ENCODE measurements at places on chromosomes 5 and 9.

DNA sequence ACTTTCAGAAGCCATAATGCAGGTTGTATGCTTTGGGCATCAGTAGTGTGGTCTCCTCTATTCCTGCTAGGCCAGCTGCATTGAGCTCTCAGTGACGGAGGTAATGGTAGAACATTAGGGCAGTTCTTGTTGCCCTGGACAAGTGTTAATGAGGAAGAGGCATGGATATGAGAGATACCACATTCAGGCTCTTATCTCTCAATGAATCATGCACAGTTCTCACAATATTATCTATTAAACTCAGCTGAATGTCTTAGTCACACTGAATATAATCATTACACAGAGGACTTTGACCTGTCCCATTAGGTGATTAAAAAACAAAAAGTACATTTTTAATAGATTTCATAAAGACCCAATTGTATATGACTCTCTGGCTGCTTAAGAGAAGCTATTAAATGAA, 76.6 kb upstream of the SSBP2 start:
- DNase-seq, result no peak

DNA sequence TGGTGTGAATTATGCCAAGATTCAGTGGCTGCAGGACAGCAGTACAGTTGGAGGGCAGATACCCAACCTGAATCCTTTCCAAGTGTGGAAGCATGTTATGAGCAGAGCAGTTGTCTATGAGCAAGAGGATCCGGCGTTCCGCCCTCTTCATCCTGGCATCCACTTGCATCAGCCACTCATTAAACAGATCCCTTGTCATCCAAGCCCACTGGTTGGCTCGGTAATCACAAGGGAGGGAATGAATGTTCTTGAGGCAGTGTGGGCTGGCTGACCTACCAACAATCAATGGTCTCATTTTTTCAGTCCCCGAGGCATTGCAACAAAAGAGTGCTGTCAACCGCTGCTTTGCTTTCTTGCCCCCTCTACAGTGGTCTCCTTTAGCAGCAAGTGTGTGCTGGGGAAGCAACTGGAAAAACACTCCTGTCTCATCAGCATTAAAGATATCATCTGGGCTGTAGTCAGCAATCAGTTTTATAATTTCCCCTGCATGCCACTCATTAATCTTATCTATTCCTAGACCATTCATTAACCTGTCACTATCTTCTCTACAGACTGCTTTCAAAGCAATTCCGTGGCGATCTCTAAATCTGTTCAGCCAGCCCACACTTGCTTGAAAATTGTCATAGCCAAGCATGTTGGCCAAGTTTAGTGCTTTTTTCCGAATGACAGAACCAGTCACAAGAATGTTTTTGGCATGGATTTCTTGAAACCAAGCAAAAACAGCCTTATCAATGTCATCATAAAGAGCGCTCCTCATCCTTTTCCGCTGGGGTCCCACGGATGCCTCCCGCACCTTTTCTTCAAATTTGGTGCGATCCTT, 4.9 kb downstream of the TIGD6 start:
- no peak for DNase-seq

GRCh38 chr9:125896404-125896803, 149.2 kb downstream of the PBX3 start:
- no peak for DNase-seq

DNA sequence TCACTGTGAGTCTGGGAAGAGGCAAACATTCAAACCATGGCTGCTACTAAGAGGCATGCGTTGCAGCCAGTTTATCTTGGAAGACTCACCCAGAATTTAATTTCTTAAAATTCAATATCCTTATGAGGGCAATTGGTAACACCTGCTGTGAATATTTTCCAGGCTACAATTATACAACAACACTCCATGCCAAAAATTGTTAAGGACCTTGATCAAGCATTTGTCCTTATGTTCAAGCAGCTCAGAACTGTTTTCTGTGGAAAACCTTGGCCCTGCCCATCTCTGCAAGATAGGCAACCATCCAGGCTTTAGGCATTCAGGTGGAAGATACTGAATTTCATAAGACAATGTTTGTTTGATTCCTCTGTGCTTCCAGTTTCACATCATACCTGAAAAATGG, 327.8 kb downstream of the FBXL7 start:
- DNase-seq, result no peak

DNA sequence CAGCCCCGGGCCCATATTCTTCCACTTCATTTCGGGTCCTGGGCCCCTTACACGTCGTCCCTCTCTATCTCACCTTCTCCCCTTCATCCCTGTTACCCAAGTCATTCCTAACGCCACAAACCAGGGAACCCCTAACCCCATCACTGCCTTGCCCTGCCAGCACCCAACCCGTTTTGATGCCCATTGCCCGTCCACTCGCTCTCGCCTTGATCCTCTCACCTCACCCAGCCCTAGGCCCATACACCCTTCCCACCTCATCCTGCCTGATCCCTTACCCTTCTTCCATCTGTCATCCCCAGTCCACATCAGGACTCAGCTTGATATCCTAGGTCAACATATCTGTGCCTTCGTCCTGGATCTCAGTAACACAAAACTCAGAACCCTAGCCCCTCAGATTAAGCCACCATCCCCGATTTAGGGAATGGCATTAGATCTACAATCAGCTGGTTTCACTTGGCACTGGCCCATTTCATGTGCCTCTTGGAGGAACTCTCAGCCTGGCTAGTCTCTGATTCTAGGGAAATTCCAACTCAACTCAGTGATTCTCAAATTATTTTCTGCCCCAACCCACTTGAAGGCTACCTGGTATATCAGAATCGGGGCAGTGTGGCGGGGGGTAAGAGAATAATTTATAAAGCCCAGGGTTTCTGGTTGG, 489 bp downstream of the CHMP5 start:
- no peak for DNase-seq
